ENCODE measurements at places on chromosomes 6 and 20.

GRCh38 chr6:17935188-17936149 lies 52.0 kb downstream of the KIF13A start:
- DNase-seq, result no peak

DNA sequence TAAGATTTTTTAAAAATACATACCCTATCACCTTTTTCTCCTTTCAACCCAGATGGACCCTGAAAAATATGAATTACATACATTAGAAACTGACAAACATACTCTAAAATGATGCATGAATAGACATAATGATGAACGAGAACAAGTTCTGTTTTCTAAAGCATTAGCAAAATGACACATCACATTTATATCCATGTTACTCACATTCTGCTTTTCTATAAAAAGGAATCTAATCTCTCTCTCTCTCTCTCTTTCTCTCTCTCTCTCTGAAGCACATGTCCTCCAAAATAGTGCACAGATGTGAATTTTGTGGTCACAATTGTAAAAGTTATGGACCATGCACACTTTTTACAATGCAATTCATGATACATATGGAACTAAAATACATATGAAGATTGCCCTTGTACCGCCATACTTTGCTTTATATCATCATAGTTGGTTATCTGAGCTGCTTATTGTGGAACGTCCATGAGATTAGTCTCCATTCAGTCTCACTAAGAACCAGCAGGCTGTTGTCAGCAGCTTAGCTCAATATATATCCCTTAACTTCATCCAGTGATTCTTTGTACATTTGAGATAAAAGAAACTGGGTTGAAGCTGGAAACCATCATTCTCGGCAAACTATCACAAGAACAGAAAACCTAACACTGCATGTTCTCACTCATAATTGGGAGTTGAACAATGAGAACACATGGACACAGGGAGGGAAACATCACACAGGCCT lies 114.2 kb downstream of the COL12A1 start:
- no peak for DNase-seq

GRCh38 chr20:36017048-36017951 lies 48.9 kb downstream of the CNBD2 start:
- DNase-seq, result no peak

- DNase-seq, result no peak
These were observed 89.9 kb upstream of the NEDD9 start for GRCh38 chr6:11322252-11322885.

DNA sequence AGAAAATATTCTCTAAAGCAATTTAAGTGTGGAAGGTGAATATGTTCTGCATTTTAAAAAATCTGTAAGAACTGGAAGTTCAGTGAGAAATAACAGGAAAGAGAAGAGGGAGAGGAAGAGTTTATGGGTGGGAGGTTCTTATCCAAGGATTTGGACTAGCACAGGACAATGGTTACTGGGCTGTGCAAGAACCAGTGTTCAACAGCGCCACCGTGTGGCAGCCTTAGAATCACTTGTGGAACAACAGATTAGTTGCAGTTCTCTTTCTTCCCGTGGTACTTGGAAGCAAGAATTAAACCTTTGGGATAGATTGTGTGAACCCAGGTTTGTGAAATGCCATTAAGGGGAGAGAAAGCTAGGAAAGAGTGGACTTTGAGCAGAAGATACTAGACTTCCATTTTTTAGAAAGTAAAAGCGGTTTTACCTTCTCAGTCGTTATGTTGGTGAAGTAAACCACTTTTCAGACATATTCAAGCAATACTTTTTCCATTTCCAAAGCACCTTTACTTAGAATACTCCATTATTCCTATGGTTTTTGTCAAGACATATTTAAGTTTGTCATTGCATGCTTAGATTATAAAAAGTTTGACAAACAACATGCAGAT lies 436.7 kb downstream of the RNF144B start:
- peak; percentile 54 for DNase-seq

DNA sequence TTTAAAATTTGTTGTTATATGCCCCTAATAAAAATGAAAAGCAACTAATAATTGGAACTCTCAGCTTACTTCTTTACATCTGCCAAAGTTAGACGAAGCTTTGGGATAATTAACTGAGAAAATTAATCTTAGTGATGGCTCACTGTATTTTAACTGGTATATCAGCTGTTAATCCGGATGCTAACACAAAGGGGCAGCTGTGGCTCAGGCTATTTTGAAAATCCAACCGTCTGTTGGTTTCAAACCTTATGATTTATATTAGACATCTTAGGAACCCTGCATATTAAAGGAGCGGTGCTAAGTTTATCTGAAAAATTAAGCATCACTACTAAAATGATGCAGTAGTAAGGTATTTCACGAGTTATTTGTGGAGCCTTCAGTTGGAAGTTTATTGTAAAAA lies 96.6 kb downstream of the AKAP7 start:
- DNase-seq, result no peak

DNA sequence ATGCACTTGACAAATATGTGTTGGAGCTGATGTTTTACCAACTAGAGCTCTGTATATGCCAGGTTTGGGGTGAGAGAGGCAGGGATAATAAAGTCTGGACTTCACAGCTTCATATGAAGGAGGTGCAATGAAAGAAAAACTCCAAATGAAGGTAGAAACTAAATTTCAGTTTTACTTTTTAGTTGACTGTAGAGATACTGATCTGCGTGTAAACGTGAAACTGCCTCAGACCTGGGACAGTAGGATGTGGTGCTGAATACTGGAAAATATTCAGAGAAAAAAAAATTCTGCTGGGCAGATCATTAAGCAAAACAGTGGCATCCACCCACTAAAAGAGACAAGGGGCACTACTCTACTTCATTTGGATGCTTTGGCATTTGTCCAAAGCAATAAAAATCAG lies 94.5 kb downstream of the BACH2 start:
- no peak for DNase-seq

- DNase-seq, result no peak
These were observed 38.7 kb downstream of the TTI1 start for GRCh38 chr20:37994512-37994911.

GRCh38 chr6:17877196-17877894 lies 110.1 kb downstream of the KIF13A start:
- DNase-seq, result no peak

DNA sequence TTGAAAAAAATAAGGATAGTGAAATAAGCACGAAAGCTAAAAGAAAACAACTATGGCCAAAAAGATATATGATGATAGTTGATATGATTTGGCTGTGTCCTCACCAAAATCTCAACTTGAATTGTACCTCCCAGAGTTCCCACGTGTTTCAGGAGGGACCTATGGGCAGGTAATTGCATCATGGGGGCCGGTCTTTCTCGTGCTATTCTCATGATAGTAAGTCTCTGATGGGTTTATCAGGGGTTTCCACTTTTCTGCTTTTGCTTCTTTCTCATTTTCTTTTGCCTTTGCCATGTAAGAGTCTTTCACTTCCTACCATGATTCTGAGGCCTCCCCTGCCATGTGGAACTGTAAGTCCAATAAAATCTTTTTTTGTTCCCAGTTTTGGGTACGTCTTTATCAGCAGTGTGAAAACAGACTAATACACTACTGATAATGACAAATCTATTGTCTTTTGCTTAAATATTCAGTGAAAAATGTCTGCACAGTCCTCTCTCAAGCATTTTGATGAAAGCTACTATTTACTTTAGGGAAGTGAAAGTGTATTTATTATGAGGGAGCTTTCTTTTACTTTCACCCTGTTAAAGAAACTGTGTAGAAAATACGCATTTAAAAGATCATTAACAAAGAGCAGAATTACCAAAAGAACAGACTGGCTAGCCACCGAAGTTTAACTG lies 389.1 kb downstream of the HTR1B start:
- no peak for DNase-seq

DNA sequence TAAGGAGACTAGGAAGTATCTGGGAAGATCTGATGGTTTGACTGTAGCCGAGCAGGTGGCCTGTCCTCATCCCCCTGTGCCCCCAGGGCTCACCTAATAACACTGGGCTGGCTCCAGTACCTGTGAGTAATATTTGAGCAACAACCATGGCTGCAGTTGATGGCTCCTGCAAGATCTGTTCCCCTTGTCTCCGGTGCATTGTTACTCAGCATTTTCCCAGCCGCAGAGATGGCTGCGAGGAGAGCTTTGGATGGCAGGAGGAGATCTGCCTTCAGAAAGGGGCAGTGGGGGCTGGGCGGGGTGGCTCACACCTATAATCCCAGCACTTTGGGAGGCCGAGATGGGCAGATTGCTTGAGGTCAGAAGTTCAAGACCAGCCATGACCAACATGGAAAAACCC lies 39.3 kb downstream of the PTK7 start:
- no peak for DNase-seq

GRCh38 chr6:56913285-56914074 lies 41.4 kb upstream of the BEND6 start:
- no peak for DNase-seq

DNA sequence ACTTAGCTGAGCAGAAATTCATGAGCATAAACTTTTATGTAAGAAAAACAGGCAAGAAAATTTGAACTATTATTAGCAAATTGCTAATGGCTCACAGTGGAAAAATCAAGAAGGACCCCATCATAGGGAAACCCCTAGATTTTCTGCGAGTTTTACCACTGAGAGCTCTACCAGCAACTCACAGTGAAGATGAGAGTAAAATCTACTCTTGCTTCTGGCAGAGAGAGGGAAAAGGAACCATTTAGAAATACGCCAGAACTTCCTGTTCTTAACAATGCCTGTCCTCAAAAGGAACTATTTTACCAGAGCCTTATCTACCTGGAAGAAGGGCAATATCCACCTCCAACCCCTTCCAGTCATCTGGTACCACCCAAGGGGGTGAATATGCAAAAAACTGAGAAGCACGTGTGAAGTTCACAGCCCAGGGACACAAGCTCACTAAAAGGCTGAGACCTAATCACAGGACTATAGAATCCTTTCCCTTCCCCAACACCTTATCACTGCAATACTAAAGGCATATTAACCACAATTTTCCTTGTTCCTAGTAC lies 34.4 kb upstream of the ASF1A start:
- DNase-seq, result peak; percentile 10

DNA sequence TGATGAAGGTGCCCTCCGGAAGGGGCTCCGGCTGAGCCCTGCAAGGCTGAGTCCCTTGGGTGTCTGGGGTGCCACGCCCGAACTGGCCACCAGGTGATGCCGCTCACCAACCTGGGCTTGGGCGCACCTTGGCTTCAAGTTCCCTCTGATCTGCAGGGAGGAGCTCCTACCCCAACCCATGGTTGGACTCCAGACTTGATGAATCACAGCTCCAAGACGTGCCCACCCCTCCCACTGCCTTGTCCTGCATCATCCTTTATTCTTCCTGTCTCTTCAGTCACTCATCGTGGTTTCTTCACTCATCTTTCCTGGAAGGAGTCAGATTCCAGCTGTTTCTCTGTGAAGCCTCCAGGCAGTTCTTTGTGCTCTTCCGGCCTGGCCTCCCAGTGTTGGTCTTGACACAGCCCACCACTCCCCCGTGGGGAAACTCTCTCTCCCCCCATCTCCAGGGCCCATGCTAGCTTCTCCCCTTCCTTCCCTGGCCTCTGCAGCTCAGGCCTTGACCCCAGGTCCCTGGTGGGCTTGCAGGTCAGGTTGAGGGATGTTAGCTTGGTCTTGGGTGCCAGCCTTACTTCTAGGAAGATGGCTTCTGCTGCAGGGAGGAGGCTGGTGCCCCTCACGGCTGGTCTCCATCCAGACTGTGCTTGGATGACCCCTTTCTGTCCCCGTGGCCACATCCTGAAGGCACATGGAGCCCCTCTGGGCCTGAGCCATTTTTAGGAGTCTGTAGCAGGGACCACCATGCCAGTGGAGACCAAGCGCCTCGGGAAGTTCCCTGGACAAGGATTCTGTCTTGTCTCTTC lies 2.6 kb upstream of the ZBP1 start:
- peak; percentile 45 for DNase-seq

GRCh38 chr6:139257821-139258398 lies 33.9 kb downstream of the TXLNB start:
- no peak for DNase-seq

DNA sequence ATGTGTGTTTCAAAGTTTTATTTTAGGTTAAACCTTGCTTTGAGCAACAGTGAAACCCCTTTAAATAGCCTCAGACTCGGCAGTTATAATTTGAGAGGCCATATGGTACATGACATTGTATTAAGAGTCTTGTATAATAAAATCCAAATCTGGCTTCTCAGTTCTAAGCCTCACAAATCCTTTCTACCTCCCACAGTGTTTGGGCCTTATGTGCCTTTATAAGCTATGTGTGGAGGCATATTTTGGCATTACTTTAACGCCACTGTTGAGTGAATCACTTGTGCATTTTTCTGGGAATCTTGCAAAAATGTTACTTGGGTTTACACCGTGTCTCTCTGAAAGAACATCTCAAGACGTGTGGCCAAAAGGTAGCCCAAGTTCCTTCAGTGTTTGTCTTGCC lies 152.4 kb downstream of the COL9A1 start:
- no peak for DNase-seq

DNA sequence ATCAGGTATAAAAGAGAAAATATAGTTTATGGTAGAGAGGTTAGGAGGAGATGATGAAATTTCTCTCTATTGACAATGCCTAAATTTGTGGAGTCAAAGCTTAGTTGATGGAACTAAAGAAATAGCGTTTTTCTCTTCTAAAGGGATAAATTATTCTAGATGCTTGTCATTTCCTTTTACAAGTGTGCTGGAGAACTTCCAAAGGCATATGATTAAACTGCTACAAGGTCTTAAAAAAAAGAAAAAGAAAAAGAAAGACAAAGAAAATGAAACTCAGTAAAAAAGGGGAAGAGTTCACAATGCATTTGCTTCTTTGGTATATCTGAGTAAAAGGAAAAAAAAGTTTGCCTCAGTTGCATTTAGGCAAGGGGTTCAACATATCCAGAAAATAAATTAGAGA lies 499.8 kb upstream of the PTCHD4 start:
- DNase-seq, result no peak

GRCh38 chr6:21022343-21023107 lies 488.3 kb downstream of the CDKAL1 start:
- DNase-seq, result no peak

DNA sequence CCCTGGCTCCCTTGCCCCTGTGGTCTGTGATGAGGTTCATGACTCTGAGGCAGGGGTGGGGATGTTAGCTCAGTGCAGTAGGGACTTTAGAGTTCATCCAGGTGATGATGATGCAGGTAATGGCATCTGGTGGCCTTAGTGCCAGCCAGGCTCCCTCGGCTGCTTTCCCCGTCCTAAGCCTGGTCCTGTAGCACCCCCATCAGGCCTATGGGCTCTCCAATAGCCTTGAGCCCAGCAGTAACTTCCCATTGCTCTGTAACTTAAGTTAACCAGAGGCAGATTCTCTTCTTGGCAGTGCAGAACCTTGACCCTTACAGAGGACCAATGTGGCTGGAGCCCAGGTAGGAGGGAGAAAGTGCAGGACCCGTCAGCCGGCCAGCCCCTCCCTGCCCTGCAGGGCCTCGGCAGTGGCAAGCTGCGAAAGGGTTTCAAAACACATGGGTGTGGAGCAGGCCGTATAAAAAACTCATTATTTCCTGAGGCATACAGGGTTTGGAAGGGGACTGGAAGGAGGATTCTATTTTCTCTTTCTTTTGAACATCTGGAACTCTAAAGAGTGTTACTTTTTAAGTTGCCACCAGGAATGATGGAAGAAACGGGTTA lies 406.9 kb downstream of the CDH26 start:
- DNase-seq, result no peak

- no peak for DNase-seq
These were observed 391.8 kb downstream of the ARHGAP18 start for GRCh38 chr6:129317931-129318820.
